ENCODE measurements at places on chromosomes 2 and 18. TPM values are rescaled to one million over a fixed set of nuclear protein-coding genes. Genes with fewer than 3 reads are reported as not detected.
A peak's percentile ranks its signal among the peaks of the same experiment; 100 is the strongest.

DNA sequence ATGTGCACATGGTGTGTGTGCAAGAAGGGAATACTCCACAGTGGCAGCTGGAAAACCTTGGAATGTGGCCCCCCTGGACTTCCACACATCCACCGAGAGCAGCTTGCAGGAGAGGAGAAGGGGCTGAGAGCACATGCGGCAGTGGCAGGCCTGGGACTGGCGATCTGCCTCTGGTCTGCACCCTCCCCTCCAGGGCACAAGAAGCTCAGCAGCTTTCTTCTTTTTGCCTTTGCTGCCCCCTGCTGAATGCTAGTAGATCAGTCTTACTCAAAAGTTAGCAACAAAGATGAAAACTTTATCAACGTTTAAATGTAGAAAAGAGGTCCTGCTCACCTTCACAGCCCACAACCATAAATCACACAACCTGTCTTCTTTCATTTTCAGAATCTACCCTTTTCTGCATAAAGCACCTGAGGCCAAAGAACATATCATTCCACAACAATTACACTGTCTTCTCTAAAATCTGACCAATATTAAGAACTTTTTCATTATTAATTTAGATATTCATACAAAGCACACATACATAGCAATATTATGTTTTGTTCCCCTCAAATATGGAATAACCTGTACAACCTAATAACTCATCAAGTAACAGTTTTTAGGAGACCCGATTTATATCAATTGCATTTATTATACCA lies 34.6 kb downstream of the TGFBRAP1 start:
- no peak for DNase-seq

DNA sequence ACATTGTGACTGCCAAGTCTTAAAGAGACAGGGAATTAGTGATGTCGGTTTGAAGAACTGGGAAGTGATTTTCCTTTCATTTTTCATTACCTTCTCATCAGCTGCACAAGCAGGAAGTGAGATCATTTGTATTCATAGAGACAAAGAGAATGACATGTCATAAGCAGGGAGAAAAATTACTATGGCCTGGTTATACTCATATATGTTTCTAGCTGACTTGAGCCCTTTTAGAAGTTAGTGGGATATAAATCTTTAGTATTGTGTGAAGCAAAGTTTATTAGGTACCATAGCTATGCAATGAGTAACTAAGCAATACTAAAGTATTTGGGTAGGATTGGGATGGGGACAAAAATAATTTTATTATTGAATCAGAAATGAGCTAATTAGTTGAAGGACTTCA lies 284.1 kb downstream of the PID1 start:
- DNase-seq: no peak

GRCh38 chr2:14634182-14634488 lies 1.6 kb downstream of the LRATD1 start:
- no peak for DNase-seq

- peak; percentile 65 for DNase-seq
Measured at GRCh38 chr2:204199357-204199756, 262.8 kb downstream of the ICOS start.

GRCh38 chr2:174682007-174682577 lies 82.2 kb downstream of the CHRNA1 start:
- DNase-seq: no peak

- DNase-seq: no peak
Measured at GRCh38 chr2:86069091-86069685, 36.5 kb downstream of the POLR1A start.

DNA sequence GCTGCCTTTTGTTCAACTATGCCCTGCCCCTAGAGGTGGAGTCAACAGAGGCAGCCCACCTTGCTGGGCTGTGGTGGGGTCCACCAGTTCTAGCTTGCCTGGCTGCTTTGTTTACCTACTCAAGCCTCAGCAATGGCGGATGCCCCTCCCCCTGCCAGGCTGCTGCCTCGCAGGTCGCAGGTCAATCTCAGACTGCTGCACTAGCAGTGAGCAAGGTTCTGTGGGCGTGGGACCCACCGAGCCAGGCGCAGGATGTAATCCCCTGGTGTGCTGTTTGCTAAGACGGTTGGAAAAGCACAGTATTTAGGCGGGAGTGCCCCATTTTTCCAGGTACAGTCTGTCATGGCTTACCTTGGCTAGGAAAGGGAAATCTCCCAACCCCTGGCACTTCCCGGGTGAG lies 133.0 kb upstream of the VWC2L start:
- no peak for DNase-seq

- DNase-seq: no peak
Measured at GRCh38 chr2:178863130-178863855, 56.1 kb upstream of the TTN start.

GRCh38 chr2:24816404-24816803 lies 23.2 kb downstream of the CENPO start:
- peak; percentile 12 for DNase-seq

DNA sequence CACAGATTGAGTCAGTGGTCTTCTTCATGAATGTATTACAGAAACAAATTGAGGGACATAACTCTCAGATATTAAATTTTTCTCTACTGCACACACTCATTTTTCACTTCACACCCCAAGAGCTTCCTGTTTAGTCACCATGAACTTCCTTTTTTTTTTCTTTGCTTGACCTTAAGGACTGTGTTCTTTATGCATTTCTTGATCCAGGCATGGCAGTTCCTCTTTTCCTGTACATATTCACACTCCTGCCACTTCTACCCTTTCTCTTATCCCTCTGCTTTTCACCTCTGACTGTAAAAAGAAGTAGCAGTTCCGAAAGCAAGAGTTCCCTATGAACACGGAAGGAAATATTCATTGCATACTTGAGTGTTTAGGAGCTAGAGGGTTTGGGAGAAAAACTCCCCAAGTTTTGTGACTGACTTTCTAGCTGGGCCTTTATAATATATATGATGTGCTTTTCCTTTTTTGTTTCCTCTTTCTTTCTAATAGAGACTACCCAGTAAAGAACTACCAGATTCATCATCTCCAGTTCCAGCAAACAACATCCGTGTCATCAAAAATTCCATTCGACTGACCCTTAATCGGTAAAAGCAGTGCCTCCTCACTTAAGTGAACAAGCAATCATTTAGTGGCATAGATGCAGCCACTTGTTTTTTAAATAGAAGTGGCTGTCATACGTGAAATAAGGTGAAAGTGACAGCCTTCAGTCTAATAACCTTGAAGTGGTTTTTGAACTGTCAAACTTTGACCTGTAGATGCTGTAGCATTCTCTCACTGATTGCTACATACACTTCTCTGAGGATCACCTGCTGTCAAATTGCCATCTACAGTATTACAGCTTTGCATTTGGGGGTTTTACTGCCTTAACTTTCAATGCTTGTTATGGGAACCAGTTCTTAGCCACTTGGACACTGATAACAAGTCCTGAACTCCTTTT lies 40.8 kb downstream of the PAPOLG start:
- no peak for DNase-seq

DNA sequence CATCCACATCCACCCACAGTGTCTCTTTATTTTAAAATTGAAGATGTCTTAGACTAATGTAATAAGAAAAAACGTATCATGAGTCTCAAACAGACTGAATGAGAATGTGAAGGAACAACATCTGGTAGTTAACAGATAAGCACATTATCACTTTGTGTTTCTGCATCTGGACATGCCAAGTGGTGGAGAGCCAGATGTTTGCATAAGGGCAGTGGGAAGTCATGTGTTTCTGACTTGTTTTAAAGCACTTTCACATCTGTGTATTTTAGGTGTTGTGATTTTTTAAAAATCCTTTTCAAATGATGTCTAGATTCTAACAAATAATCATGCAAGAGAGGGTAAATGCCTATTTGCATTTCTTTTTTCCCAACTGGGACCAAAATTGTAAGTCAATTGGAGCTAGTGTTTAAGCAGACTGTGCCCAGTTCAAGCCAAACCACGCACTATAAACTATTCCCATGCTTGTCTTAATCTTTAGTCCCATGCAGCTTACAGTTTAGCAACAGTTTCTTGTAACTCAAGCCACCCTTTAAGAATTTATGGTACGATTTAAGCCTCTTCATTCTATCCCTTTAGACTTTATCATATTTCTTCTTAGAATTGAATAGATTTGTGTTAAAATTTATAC lies 272.7 kb upstream of the DOK6 start:
- DNase-seq: no peak

- DNase-seq: no peak
Measured at GRCh38 chr2:110713513-110714362, 18.6 kb upstream of the ACOXL start.

- DNase-seq: no peak
Measured at GRCh38 chr2:95294579-95295250, 2.4 kb upstream of the KCNIP3 start.

DNA sequence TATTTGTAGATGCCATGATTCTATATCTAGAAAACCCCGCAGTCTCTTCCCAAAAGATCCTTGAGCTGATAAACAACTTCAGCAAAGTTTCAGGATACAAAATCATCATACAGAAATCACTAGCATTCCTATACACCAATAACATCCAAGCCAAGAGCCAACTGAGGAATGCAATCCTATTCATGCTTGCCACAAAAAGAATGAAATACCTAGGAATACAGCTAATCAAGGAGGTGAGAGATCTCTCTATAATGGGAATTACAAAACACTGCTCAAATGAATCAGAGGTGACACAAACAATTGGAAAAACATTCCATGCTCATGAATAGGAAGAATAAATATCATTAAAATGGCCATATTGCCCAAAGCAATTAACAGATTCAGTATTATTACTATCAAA lies 551.4 kb upstream of the SLC39A10 start:
- no peak for DNase-seq

- no peak for DNase-seq
Measured at GRCh38 chr2:126953483-126953882, 54.8 kb downstream of the TEX51 start.

TAF1B gene
- total RNA-seq: 5.7 TPM

PDK1 gene
- 6.2 TPM for total RNA-seq

SMYD1 gene
- not detected for total RNA-seq

CAPN14 gene
- total RNA-seq: not detected
